K562 (cell line): ENCODE measurements at places on chromosomes 3 and 15. TPM values are rescaled to one million over a fixed set of nuclear protein-coding genes. Genes with fewer than 3 reads are reported as not detected.

DNA sequence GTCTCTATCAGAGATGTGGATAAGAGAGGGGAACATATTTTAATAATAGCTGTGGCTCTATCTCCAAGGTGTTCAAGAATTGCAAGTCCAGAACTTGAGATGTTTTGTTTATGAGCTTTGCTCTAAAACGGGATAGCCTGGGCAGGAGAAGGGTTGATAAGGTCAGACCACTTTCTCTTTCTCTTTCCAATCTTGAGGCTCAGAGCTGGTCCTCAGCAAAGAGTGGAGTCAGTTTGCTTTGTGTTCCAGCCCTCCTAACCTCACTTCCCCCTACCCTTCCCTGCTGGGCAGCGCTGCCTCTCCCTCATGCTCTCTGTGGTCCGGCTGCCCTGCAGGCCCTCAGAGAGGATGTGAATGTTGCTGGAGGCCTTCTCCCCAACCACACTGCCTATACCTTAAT, 13.8 kb downstream of the KLHL6 start:
- DNase-seq, result no peak

GRCh38 chr3:133871368-133872090, 24.2 kb downstream of the RAB6B start:
- DNase-seq, result no peak

DNA sequence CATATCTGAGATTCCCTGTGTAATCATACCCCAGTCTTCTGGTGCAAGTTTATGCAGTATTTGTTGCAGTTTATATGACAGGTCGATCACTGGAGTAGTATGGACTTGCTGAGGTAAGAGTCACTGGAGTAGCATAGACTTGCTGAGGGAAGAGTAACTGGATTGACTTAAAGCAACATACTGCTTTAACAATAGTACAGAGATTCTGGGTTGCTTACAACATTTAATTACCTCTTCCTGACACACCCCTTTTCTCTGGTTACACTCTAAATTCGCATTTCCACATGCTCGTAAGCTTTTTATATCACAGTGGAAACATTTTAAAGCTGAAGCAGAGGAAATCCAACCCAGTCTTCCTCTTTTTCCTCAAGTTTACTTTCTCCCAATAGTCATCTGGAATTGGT, 11.8 kb downstream of the AAGAB start:
- no peak for DNase-seq

DNA sequence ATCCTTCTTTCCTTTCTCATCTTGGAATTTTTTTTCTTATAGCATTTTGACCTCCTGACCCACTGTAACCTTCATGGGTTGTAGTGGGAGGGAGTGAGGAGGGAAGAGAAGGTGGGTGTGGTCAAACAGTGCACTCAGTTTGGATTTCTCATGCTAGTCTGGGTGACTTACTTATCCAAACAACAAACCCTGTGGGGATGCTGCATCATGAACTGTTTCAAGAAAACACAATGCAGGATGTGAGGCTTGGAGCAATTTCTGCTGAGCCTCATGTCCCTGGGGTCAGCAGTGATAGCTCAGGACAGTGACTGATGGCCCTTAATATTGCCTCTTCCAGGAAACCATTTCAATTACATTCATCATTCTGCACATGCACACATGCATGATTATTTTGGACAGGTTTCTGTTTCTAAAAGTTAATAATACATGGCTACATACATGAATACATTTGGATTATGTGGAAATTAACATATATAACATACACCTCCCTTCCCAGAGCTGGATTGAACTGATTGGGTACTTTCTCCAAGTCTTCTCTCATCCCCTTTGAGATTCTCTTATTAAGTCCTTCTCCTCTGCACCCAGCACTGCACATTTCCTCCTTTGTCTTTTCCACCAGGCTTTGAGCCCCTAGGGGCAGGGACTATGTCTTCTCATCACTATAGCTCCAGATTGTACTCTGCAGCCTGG, 61.2 kb downstream of the ADAMTSL3 start:
- no peak for DNase-seq

GRCh38 chr3:42505128-42505848, 2.8 kb downstream of the VIPR1 start:
- no peak for DNase-seq

DNA sequence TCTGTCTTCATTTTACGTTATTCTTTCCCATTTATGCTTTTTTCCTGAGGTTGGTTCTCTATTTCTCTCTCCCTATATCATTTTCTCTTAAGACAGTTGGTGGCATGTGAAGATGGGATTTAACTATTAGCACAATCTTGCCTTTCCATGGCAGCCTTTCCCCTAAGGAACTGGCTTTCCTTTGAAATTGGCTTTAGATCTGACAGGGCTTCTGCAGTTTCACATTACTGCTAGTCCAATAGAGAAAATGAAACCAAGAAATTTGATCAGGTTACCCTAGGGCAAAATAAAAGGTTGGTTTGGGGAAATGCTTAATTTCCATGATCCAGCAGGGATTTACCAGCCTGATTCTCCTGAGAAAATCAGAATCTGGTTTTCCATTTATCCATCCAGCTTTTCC, 22.7 kb upstream of the CHL1 start:
- DNase-seq, result no peak

DNA sequence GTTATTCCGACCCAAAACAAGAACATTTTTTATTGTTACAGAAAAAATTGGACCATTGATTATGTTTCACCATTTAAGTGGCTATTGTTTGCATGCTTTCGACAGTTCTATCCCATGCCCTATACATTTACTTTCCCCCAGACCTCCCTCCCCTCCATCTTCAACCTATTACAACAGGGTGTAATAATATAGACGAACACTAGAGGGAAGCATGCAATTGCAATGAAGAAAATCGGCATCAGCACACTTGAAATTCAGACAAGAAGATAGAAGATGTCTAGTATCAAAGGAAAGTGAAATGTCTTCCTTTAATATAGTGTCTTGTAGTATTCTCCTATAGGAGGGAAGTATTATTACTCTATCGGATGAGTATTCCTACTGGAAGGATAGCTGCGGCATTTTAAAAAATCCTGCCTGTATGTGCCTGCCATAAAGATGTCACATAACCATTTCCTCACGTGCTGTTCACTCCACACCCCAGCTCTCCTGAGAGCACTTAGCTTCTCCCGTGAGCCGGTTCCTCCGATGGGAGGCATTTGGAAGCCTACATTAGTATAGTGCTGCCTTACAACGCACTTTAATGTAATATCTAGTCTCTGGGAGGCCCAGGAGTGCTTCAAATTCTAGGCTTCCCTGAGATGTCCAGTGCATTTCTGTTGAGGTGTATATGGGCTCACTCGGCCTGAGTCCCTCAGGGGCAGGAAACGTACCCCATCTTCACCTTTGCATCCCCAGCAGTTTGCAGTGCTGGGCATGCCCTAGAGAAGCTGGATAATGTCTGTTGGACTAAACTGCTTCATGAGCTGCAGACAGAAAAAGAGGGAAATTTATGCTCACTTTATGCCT, 17.8 kb upstream of the ERICH6 start:
- DNase-seq, result peak; percentile 71

DNA sequence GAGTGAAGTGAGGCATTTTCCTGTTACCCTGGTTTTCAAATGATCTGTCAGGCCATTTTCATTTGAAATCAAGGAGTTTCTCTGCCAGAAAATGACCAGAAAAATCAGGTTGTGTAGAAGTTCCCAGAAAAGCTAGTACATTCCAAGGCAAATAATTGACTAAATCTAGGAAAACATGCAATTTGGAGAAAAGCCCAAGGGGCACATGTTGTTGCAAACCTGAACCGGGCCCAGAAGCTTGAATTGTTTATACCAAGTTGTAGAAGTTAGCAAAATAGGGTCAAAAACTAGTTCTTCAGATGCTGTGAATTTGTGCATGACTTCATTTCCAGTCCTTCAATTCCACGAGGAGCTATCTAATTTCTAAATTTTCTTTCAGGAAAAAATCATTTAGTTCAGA, 31.0 kb downstream of the TRIM42 start:
- no peak for DNase-seq

DNA sequence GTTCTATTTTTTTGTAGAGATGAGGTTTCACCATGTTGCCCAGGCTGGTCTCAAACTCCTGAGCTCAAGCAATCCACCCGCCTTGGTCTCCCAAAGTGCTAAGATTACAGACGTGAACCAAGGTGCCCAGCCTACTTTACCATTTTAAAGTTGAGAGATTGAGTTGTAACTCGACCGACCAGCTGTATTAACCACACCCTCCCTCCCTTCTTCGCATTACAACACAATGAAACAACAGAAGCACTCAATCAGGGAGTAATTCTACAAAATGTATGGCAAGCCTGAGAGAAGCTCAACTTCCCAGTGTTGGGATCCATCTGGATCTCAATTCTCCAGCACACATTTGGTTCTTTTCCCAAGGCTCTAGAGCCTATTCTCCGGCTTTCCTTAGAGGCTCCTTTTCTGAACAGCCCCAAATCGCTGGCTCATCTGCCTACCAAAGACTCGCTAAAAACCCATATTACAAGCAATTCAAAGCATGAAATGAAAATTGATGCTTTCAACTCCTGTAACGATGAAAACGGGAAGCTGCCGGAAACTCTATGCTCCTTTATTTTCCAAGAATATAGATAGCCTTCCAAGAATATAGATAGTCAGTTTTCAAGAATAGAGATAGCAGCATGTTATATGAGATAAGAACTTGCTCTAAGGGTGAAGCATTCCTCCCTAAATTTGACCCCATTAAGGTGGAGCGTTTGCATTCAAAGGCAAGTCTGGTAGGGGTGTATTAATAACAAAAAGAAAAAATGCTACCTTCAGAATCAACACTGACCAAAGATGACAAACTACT, 450.9 kb downstream of the MAGI1 start:
- DNase-seq, result peak; percentile 49

The GOLGA8J gene
- polyA plus RNA-seq, result not detected in 2 replicates

The REC114 gene
- polyA plus RNA-seq, result not detected in 2 replicates

The PRR23B gene
- not detected in 2 replicates for polyA plus RNA-seq

The SLC2A2 gene
- not detected in 2 replicates for polyA plus RNA-seq
